ENCODE measurements at places on chromosomes 2 and 18. TPM values are rescaled to one million over a fixed set of nuclear protein-coding genes. Genes with fewer than 3 reads are reported as not detected.

GRCh38 chr2:76251342-76251741 is 540.6 kb upstream of the GCFC2 start:
- no peak overlapping the region for H3K4me3 ChIP-seq
- no peaks in the 10 kb centered on the region for H3K27me3 ChIP-seq
- H3K27ac ChIP-seq: no peak overlapping the region
- H3K4me1 ChIP-seq: no peaks in the 10 kb centered on the region

GRCh38 chr2:195682077-195682476 is 25.1 kb downstream of the SLC39A10 start:
- H3K27me3 ChIP-seq: no peaks in the 10 kb centered on the region
- no peak overlapping the region for H3K4me3 ChIP-seq
- H3K27ac ChIP-seq: no peak overlapping the region
- peaks cover 38% of the 10 kb centered on the region for H3K36me3 ChIP-seq

DNA sequence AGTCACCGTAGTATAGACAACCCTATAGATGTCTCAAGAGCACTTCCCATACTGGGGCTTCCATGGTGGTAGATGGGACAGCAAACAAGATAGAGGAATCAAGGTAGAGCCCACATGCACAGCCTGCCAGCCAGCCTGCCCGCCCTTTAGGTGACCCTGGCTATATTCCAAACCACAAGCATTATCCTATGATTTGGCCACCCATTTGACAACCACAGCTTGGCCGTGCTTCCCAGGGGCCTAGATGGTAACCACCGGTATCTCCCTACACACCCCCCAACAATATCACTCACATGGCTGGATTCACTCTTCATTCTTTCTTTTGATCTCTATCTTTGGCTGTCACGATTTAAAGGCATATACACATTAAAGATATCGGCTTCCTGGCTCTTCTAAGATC is 85.3 kb downstream of the CDK15 start:
- H3K4me3 ChIP-seq: no peak overlapping the region
- peaks cover 49% of the 10 kb centered on the region for H3K27me3 ChIP-seq
- no peaks in the 10 kb centered on the region for H3K4me1 ChIP-seq
- no peak overlapping the region for H3K27ac ChIP-seq
- H3K36me3 ChIP-seq: no peaks in the 10 kb centered on the region
- DNase-seq: no peak

DNA sequence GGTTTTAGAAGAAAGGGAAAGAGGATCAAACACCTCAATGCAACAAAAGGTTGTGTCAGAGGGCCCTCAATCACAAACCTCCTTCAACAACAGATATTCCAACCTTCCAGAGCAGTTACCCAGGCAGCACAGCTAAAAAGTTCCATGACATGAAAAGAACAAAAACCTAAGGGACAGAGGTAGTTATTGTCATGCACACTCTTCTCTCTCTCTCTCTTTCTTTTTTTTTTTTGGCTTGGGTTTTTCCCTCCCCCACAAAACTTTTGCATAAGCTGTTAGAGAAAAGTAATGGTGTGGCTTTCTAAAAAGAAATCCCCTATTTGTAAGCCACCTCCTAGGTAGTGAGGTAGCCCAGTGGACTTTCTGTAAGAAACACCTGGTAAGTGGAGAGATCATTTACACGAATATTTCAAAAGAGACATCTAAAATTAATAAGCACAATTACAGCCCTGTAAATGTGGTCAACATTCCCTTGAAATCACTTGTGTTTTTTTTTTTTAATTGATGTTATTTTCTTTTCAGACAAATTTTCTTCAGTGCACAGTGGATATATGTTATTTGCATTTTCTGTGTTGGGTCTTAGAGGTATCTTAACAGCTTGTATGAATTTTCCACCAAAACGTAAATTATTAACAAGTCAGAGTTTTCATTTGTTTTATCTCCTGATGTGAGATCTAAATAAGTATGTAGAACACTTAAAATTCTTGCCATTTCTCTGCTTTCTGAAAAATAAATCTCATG is 48.4 kb downstream of the ZEB2 start:
- no peaks in the 10 kb centered on the region for H3K4me1 ChIP-seq
- peaks cover 8% of the 10 kb centered on the region for H3K36me3 ChIP-seq
- H3K27ac ChIP-seq: no peak overlapping the region

GRCh38 chr2:44869761-44870160 is 71.7 kb upstream of the SIX3 start:
- H3K27ac ChIP-seq: no peak overlapping the region
- no peaks in the 10 kb centered on the region for H3K4me1 ChIP-seq
- H3K4me3 ChIP-seq: no peak overlapping the region
- peaks cover 17% of the 10 kb centered on the region for H3K27me3 ChIP-seq
- DNase-seq: no peak

ZAP70 gene
- 0.58 TPM for total RNA-seq

DNA sequence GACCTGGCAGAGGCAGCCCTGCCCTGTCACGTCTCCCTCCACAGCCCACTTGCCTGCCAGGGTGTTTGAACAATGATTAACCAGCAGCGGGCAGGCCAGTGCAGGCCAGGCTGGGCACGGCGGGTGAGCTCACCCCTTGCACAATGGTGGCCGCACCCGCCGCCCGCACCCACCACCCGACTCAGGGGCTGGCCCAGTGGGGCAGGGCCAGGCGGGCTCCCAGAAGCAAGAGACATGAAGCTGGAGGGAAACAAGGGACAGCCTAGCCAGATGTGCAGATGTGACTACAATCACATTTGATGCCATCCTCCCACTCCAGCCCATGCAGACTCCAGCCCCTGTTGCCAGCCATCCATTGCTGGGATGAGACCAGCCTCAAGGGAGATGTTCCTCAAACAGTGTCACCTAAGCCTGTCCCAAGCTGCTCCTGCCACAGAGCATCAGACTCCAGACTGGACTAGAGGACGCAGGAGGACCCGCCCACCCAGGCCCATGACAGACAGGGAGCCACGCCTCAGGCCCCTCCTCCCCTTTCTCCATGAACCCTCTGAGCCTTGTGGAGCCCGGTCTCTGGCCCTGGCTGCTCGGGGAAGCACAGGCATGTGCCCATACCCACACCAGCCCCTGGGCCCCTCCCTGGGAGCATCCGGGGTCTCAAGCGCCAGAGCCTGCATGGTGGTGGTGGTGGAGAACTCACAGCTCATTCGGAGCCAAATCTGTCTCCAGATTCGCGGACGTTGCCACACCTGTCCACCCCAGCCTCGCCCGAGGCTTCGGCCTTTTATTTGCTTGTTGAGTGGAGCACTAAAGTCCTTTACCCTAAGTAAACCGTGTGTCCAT is 45.0 kb downstream of the SDC1 start:
- DNase-seq: no peak
- H3K36me3 ChIP-seq: no peaks in the 10 kb centered on the region
- no peaks in the 10 kb centered on the region for H3K27me3 ChIP-seq
- H3K4me3 ChIP-seq: no peak overlapping the region

- H3K4me3 ChIP-seq: no peak overlapping the region
- no peak for DNase-seq
- no peaks in the 10 kb centered on the region for H3K4me1 ChIP-seq
These were observed 103.3 kb downstream of the EXOC6B start for GRCh38 chr2:72722492-72723070.

VIT gene
- total RNA-seq: 15.8 TPM

NOSTRIN gene
- total RNA-seq: 16.6 TPM

UGT1A4 gene
- total RNA-seq: not detected
